ENCODE measurements at places on chromosomes 5 and 9. TPM values are rescaled to one million over a fixed set of nuclear protein-coding genes. Genes with fewer than 3 reads are reported as not detected.

PRR16 gene
- total RNA-seq = 13.3 TPM

EIF4E1B gene
- total RNA-seq = not detected

GPR150 gene
- not detected for total RNA-seq

MEIKIN gene
- total RNA-seq = not detected

WHRN gene
- 12.7 TPM for total RNA-seq

GAPT gene
- 0.76 TPM for total RNA-seq

ESM1 gene
- total RNA-seq = 0.20 TPM

SEMA4D gene
- total RNA-seq = 28.3 TPM

MCIDAS gene
- total RNA-seq = not detected

INSL4 gene
- total RNA-seq = not detected

N4BP3 gene
- 0.54 TPM for total RNA-seq

LHX6 gene
- 1.2 TPM for total RNA-seq

FOXE1 gene
- not detected for total RNA-seq

- no peak for DNase-seq
These were observed 118.5 kb downstream of the COL23A1 start for GRCh38 chr5:178471711-178472110.

- DNase-seq = no peak
These were observed 1544.2 kb upstream of the CDH6 start for GRCh38 chr5:29649321-29649720.

DNA sequence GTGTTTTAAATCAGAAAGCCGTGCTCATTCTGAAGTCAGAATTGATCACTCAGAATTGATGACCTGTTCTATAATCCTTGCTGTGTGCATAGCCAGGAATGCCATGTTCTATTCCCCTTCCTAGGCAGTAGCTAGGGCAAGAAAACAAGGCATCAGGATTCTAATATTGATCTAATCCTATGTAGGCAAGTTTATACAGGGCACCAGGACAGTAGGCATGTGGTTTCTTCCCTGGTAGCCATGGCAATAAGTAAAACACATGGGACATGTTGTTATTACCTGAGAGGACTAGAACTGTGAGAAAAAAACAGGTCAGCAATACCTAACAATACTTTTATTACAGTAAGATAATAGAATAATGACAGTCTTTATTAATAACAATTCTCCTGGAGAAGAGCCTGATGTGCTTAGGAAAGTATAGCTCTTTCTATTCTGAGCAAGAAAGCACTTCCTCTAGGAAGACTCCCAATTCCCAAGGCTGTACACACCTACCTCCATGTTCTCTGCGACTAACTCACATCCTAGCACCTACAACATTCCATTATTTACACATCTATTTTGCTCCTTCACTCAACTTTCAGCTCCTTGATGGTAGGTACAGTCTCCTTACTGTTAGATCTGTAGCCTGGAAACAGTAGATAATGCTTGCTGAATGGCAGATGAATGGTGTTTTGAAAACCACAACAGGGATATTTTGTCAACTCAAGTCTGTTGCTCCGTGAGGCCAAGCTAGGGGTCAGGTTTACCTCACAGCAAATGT, 70.8 kb downstream of the STX17 start:
- DNase-seq = no peak

GRCh38 chr9:21825637-21826036, 23.2 kb downstream of the MTAP start:
- DNase-seq = no peak

- DNase-seq = no peak
These were observed 121.9 kb upstream of the RFX3 start for GRCh38 chr9:3647652-3648051.

DNA sequence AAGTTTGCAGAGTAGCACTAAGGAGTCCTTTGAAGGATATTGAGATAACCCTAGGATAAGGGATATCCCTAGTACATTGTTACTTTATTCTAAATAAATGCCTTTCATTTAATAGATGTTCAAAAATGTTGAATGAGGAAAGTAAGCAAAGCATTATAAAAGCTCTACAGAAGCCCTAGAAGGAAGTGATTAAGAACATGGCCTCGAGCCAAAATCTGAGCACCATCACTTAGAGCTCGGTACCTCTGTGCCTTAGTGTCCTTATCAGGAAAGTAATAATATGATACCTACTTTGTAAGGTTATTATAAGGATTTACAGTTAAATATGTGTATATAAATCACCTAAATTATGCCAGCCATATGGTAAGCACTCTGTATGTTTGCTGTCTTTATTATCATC, 242.6 kb downstream of the KIAA0825 start:
- no peak for DNase-seq

DNA sequence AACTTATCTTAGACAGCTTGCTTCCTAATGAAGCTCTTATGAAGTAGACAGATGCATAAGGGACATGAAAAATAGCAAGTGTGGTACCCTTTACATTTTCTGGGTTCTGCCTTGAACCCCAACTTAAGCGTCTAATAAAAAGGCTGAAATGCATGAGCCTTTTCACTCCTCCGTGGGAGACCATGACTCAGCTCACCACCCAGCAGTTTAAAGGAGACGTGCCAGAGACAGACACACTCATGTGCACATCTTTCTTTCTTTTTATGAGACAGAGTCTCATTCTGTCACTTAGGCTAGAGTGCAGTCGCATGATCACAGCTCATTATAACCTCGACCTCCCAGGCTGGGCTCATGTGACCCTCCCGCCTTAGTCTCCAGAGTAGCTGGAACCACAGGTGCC, 22.3 kb downstream of the CTXN3 start:
- DNase-seq = no peak

GRCh38 chr5:7875151-7875550, 6.2 kb downstream of the MTRR start:
- no peak for DNase-seq

DNA sequence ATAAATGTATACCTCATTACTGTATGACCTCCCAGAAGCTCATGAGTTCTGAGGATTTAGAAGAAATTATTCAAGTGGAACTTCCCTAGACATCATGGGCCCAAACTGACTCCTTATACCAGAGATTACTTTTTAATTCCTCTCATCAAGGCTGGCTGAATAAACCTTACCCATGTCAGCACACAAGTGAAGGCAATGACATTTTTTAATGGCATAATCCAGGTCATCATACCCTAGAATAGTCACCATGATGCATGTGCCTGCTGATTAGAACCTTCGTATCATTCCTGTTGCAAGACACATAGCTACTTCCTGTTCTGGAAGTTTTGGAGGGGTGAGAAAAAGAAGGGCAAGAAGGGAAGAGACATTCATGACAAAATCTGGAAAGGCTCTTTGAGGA, 49.8 kb upstream of the IFNK start:
- no peak for DNase-seq

- no peak for DNase-seq
These were observed 173.3 kb downstream of the RMI1 start for GRCh38 chr9:84153885-84154284.

GRCh38 chr9:32735476-32735875, 47.9 kb upstream of the TMEM215 start:
- no peak for DNase-seq

GRCh38 chr9:27351438-27351837, 54.5 kb upstream of the EQTN start:
- peak; percentile 64 for DNase-seq

- no peak for DNase-seq
These were observed 81.6 kb upstream of the GDNF start for GRCh38 chr5:37921452-37921851.

DNA sequence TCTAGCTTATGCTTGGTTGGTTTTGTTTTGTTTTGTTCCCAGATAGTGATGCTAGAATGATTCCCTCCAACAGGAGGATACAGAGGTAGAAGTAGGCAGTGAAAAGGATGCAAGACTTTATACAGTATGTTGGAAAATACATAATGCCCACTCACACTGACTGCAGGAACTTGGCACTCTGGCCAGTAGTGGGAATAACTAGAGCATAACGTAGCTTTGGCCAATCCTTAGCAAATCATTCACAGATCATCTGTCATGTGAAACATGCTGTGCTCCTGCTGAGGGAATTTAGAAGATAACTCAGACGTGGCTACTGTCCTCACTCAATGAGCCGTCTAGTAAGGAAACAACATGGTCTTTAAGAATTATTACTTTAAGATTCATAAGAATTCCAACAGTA, 13.5 kb downstream of the CFAP90 start:
- DNase-seq = no peak
